NCI-H1417 treated with DMSO at 0.1 percent for 48 hours (cell line): ENCODE measurements at places on chromosomes 11 and 22.

DNA sequence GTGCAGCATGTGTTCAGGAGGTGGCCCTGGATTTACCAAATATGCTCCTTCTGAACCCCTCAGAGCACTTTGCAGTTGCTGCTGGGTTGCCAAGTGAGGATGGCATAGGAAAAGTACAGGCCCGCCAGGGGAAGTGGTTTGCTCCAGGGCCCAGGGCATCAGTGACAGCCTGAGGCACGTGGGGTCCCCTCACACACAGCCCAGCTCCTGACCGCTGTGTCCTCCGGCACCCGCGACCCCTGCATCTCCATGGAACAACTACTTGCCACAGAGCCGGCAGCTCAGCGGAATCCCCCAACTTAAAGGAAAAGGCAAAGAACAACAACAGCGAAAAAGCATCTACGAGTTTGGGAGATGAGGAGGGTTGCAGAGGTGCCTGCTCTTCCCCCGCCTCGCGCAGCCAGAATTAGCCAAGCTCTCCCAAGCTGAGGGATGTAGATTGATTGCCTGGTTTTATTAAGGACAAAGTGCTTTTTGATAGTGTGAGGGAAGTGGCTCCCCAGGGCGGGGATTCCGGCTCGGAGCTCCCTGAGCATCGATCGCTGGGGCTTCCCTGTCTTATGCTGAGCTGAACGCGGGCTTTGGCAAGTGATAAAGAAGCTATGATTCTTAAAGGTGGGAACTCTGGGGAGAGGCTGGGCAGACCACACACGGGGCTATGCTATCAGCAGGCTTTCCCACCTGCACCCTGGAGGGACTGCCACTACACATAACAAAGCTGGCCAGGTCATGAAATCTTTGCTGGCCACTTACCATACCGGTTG lies 174.5 kb downstream of the CEP164 start:
- no peak for DNase-seq

DNA sequence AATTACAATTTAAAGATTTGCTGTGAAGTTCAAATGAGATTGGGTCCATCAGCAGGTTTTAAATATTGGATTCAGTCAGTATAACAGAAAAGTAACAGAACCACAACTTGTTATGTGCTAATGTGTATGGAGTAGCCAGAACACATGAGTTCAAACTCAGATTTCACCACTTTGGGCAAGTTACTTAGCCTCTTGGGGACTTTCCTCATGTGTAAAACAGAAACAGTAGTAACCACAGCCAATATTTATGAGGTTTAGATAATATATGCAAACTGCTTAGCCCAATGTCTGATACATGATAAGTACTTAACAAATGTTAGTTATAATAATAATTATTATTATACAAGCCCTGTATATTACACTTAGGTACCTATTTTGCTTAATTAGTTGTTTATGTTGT lies 21.8 kb upstream of the SLC5A12 start:
- no peak for DNase-seq

- DNase-seq = no peak
Observed at GRCh38 chr11:40162901-40163883, 1296.3 kb downstream of the LRRC4C start.

DNA sequence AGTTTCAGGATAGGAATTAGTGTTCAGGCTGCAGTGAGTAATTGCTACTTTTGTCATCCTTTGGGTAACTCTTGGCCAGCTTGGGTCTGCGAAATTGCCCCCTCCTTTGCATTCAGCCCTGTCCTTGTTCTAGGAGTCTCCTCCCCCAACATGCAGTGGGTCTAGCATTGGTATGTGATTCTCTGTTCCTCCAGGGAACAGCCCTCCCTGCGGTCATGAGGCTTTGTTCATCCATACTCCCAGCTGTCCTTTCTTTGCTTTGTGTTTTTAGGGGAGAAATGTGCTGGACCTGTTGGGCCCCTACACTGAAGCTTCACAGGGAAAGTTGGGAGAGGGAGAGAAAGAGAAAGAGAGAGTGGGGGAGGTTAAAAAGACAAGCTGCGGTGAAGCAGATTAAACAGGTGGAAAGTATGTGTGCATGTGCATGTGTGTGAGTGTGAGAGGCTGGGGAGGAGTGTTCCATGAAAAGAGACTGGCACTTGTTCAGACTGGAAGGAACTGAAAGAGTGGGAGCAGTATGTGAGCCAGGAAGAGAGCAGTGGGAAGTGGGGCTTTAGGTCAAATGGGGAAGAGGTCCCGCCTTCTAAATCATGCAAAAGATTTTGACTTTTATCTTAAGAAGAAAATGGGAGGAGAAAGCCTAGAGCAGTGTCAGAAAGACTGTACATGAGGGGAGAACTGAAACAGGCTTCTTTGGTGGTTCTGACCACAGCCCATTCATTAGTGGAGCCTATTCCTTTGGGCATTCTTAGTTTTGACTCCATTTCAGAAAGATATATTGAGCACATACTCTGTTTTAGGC lies 17.9 kb upstream of the SESN3 start:
- no peak for DNase-seq

DNA sequence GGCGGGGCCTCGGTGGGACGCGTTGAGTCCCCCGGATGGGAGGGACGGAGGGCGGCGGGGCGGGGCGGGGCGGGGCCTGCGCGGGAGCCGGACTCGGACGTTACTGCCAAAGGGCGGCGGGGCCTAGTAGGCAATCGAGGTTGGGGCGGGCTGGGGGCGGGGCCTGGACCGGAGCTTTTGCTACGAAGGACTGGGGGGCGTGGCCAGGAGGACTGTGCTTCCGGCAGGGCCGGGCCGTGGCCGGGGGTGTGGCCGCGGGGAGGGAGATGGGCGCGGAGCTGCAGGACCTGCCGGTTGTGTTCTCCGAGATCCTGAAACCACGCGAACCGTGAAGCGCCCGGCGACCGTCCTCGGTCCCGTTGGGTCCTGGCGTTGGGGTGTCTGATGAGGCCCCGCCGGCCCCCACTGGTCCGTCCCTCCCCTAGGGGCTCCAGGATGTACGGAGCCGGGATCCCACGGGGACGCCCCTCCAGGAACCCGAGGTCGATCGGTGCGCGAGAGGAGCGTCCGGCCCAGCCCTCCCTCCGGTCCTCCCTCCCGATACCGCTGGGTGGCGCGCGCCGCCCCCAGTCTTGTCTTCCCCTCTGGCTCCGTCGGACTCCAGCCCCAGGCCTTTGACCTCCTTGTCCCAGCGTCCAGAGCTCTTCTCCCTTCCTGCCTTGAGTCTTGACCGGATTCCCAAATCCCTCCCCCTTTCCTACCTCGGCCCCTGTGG lies 648 bp upstream of the NUDT8 start:
- DNase-seq = peak; percentile 85

DNA sequence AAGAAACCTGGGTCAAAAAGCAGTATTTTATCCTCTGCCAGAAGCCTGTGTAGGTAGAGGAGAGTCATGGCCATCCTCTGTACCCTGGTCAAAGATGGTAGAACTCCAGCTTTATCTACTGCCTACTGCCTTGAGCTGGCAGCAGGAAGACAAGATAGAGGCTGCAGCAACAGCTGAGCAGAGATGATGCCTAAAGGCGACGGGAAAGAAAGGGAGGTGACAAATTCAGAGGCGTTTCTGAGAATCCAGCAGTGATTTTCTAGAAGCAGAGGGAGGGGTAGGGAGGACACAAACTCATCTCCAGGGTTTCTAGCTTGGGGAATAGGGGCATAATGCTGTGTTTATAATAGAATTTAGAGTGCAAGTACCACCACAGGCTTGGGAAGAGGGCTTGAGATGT lies 15.5 kb upstream of the C1QTNF4 start:
- no peak for DNase-seq

GRCh38 chr11:84264066-84264465 lies 977.9 kb upstream of the CCDC90B start:
- no peak for DNase-seq

GRCh38 chr22:50304528-50305392 lies 2.7 kb downstream of the PLXNB2 start:
- no peak for DNase-seq

GRCh38 chr22:22856364-22856763 lies 31.3 kb upstream of the IGLL5 start:
- no peak for DNase-seq

DNA sequence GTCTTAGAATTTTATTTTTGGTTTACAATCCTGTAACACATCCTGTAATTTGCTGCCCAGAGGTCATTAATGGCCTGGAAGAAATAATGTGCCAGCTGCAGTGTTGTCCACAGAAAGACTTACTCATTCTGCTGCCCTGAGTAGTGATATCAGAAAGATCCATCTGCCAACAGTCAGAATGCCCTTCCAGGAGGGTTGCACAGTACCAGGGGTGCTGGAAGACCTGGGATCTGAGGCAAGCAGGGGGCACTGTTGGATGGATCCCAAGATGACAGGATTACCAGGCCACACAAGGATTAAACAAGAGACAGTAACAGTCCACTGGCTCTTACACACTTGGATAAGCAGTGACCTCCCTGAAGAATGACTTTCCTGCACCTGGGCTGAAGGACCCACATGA lies 93.8 kb upstream of the TOP3B start:
- no peak for DNase-seq

DNA sequence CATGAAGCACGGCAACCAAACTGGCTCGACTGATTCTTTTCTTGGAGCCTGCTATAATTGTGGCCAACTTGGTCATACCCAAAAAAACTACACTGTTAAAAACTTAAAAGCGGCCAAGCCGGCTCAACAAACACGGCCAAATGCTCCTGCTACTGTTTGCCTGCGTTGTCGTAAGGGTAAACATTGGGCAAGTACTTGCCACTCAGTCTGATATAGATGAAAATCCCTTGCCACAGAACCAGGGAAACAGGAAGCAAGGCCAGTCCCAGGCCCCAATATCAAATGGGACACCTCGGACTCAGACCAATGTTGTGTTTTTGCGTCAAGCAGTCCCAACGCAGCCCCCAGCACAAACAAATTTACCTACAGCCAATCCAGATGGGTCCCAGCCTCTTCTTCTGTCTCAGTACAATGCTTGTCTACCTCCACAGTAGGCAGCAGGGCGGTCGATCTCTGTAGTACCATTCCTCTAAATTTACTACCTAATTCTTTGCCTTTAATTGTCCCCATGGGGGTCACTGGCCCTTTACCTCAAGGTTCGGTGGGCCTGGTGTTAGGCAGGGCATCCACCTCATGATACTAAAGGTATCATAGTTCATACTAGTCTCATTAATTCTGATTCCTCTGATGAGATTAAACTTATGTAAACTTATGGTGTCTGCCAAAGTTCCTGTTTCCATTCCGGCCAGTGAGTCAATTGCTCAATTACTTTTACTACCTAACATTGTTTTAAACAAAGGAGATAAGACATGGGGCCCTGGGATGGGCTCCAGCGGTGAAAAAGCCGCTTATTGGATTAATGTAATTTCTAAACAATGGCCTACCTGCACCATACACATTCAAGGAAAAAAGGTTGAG lies 3.7 kb upstream of the COMT start:
- DNase-seq = no peak

- DNase-seq = no peak
Observed at GRCh38 chr22:19994851-19995610, 21.6 kb downstream of the ARVCF start.

GRCh38 chr11:33696931-33697638 lies 3.5 kb downstream of the C11orf91 start:
- DNase-seq = no peak

- no peak for DNase-seq
Observed at GRCh38 chr11:85088286-85088685, 538.9 kb downstream of the DLG2 start.

- no peak for DNase-seq
Observed at GRCh38 chr22:43256976-43257545, 70.1 kb upstream of the TTLL12 start.
